ENCODE measurements at places on chromosomes 12 and 14. TPM values are rescaled to one million over a fixed set of nuclear protein-coding genes. Genes with fewer than 3 reads are reported as not detected.

RERG gene
- 34.6 TPM for polyA plus RNA-seq

USP15 gene
- 48.3 TPM for polyA plus RNA-seq

RNF212B gene
- polyA plus RNA-seq = 2.3 TPM

GPR135 gene
- 5.9 TPM for polyA plus RNA-seq

CABP1 gene
- 4.7 TPM for polyA plus RNA-seq

NR4A1 gene
- 14.7 TPM for polyA plus RNA-seq

CLMN gene
- polyA plus RNA-seq = 18.2 TPM

GLT8D2 gene
- polyA plus RNA-seq = 11.6 TPM

NOS1 gene
- polyA plus RNA-seq = 0.99 TPM

GRCh38 chr12:107042801-107043200 is 50.5 kb downstream of the CRY1 start:
- DNase-seq = no peak

GRCh38 chr12:112408621-112409020 is 784 bp downstream of the RPL6 start:
- DNase-seq = no peak

DNA sequence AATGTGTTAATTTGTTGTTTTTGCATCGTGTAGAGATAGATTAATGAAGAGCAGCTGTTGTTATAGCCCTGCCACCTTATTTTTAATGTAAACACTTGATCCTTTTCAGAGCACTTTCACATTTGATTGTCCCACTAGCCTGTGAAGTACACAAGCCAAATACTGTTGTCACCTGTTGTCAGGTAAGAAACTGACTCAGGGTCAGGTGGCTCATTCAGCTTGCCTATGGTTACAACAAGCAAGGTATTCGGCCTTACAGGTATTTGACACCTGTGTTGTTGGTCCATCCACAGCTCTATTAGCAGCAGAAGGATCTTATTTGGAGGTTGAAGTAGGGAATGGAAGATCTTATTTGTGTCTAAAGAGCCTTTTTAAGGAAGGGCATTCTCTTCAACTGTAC is 108.9 kb downstream of the GPR135 start:
- DNase-seq = no peak

DNA sequence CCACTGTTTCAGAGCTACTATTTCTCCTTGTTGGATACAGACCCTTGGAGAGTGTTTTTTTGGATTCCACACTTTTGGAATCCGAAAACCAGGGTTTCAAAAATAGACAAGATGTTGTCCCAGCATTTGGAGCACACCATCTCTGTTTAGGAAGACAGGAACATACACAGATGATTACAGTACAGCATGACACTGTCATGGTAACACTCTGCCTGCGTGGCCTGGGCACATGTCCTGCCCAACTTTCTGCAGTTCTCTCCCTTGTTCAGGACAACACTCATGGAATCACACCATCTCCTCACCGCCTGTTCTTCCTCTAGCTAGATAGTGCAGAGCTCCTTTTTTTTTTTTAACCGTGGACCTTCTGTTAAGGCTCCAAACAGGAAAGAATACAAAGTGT is 369.2 kb downstream of the PDZRN4 start:
- DNase-seq = no peak

DNA sequence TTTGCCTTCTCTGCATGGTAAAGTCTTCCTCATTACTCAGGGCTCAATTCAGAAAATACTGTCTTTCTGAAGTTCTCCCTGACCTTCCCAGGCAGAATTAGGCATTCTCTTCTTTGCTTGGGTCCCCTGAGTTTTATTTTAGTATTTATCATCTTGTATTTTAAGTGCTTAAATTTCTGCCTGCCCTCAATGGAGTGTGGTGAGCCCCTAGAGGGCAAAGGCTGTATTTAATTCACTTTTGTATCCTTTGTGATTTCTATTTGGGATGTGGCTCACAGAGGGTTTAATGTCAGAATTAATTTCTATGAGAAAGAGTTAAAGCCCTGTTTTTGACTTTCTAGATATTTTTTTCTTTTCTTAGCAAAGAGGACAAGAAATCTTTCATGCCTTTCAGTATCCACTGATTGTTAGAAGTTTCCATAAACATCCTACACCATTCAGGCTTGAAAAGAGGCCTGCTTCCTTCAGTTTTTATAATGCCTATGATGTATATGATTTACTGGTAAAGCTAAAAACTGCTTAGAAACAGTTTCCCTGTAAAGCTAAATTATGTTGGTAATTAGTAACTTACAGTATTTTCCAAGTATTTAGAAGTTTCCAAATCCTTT is 55.6 kb upstream of the PTPRB start:
- no peak for DNase-seq

- DNase-seq = no peak
Measured at GRCh38 chr12:69091442-69092017, 147.8 kb upstream of the CPSF6 start.

- DNase-seq = no peak
Measured at GRCh38 chr12:5773550-5773949, 171.5 kb downstream of the ANO2 start.

- no peak for DNase-seq
Measured at GRCh38 chr12:122966743-122967550, 684 bp upstream of the ABCB9 start.

DNA sequence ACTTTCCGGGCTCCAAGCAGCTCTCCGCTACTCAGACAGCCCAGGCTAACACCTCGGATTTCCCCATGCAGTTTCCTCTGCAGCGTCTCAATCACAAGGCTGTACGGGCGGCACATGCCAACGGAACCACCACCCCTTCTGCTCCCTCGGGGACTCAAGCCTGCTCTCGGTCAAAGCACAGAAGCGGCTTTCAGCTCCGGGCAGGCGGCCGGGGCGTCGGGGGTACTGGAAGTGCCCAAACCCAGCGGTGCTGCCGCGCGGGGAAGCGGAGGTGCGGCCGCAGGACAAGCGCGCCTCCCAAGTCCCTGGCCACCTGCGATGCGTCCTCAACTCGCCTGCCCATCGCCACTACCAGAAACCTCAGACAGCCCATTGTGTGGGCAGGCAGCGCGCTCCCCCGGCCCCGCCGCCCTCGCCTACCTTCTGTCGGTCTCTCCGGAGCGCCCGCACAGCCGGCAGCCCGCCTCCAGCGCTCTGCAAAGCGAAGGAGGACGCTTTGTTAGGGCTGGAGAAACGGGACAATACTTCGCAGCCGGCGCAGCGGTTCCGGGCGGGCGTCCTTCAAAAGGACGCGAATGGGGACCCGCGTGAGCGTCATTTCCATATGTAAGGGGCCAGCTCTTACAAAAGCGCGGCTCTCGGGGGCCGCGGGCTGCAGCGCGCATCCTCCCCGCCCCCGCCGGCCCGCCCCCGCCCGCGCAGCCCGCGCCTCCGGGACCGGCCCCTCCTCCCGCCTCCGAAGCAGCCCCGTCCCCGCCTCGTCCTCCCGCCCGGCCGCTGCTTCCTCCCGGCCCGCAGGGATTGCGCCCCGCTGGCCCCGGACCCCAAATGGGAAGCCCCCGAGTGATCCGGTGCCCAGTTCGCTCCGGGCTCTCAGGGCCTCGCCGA is 674 bp downstream of the NIN start:
- peak; percentile 36 for DNase-seq

- no peak for DNase-seq
Measured at GRCh38 chr12:125029761-125030358, 35.4 kb upstream of the AACS start.

DNA sequence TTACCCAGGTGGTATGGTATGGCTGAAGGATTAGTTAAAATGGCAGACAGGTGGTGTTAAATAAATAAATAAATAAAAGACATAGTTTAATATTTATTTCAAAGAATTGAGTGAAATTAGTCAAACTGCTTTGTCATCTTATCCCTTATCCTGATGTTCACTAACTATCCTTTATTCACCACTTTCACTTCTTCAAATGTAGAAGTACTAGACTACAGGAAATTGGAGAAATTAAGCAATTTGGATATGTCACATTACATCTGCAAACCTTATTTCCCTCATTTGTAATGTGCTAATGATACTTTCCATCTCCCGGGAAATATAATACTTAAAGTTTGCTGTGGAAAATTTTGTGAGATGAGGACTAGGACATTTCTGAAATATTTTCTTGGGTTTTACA is 1195.7 kb downstream of the LRFN5 start:
- no peak for DNase-seq

DNA sequence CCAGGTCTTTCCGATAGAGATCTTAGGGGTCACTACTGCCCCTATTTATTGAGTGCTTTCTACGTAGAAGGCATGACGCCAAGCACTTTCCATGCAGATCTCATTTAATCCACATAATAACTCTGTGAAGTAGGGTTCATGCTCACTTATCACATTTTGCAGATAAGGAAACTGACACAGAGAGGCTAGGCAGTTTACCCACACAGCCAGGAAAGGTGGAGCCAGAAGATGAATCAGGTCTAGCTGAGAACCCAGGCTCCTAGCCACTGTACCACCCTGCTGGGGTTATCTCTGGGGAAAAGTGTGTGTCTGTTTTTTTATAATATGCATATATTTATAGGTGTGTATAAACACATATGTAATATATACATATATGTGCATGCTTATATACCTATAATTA is 83.6 kb downstream of the KSR2 start:
- DNase-seq = no peak

DNA sequence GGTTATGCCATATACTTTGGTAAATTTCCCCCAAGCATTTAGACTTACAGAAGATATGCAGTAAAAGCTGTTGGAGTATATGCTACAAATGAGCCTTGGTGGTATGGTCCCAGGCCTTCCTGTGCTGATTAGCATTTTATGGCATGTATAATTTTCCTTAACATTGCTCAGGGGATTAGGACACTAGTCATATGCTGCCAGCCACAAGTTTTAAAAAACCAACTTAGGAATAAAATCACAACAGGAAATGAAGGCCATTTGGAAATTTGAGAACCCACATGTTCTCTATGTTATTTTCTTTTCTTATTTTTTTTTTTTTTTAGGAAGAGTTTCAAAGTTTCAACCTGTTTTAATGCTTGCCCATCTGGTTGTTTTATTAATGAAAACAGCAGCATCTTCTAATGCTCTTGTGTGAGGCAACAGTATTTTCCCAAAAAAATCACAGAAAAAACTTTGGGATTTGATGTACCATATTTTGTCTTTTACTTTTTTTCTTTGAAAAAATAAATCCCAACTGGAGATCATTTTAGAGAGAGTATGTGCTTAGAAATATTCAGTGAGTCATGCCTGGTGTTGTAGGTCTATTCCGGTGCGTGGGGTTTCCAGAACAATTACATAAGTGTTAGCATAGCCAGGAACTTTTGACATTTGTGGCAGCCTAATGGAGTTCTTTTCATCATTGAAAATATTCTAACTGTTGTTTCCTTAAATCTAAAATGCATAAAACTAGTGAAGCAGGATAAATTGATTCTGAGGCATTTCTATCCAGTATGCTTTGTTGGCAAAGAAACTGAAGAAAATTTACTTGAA is 21.7 kb upstream of the DUSP6 start:
- DNase-seq = no peak

DNA sequence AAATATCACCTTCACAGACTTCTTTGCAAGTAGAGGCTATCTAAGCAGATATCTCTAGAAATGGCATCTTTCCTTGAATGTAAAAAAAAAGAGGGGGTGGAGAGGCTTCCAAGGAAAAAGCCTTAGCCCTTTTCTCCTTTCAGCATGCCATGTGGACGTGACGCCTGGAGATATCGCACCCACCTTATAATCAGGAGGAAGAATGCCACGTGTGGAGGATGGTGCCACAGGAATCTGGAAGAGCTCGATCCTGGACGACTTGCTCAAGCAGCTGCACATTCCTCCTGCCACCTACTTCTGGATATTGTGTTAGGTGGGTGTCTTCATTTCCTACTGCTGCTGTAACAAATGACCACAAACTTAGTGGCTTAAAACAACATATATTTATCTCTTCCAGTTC is 203.6 kb downstream of the NUAK1 start:
- no peak for DNase-seq

DNA sequence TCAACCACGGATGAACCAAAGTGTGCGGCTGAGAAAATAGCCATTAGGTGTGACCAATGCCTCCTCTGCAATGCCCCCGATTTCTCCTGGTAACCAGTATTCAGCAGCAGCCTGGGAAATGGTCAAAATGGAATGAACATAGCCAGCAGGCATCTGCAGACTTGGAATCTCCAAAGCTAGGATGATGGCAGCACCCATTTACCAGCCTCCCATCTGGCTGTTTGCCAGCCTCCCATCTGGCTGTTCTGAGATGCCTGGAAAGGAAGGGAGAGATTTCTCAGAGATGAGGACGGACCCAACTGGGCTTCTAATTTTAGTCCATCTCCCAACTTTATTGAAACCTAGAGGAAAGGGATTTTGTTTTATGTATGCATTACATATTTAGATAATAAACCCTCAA is 16.2 kb downstream of the CLMN start:
- no peak for DNase-seq
